T-helper 1 cell treated with Interleukin-12 subunit alpha and Interleukin-12 subunit beta and Interleukin-4 antibody, amounts not matched to agents 30 ng/mL and 1 ng/mL, for 36 hours (primary cell): ENCODE measurements at places on chromosomes 4 and X. TPM values are rescaled to one million over a fixed set of nuclear protein-coding genes. Genes with fewer than 3 reads are reported as not detected.

Gene CHM
- 16.6 and 17.7 TPM in 2 replicates for total RNA-seq

Gene TMEM31
- total RNA-seq, result not detected in 2 replicates

Gene GAB3
- 26.4 and 32.1 TPM in 2 replicates for total RNA-seq

Gene CFAP99
- not detected in 2 replicates for total RNA-seq
